Ammon's horn (tissue), 1 donor: ENCODE measurements at places on chromosomes 5 and 9.

DNA sequence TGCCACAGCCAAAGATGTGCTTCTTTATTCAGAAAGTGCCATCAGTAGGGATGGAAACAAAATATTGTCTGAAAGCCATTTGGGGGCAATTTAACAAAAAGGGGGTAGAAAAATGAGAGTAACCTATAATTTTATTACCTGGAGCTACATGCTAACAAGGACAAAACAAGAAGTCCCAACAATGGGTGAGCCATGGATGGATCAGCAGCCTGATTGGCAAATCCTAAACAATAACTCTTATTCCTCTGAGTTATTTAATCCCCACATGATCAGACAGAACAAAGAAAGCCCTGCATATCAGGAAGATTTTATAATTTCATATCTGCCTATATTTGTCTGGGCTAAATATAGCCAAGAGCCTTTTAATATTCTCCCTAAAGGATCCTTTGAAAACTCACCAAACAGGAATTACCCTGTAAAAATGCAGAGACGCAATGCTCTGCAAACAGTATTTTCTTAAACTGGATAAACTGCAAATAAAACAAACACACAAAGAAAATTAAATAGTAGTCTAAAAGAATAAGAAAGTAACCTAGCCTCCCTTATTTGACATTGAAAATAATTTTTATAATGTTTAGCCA, 483.4 kb downstream of the ZNF608 start:
- DNase-seq: no peak

DNA sequence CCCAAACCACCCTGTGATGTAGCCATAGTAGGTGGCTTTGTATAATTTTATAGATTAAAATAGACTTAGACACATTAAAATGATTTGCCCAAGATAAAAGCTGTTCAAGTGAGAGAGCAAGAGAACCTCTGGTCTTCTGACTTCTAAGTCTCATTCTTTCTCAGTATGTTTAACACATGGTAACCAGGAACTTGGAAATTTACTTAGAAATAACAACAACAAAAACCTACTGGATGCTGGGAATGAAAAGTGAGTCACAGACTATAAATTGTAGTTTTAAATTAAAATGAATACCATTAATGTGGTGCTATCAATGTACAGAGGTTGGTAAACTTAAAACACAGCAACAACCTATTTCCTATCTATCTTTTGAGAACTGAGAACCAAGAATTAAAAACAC, 30.4 kb downstream of the HMGCR start:
- DNase-seq: no peak

- peak; percentile 28 for DNase-seq
Observed at GRCh38 chr5:159469496-159470372, 139.4 kb upstream of the IL12B start.

GRCh38 chr5:38613490-38613889, 57.0 kb upstream of the LIFR start:
- DNase-seq: no peak

GRCh38 chr9:32723789-32724325, 59.5 kb upstream of the TMEM215 start:
- DNase-seq: no peak

GRCh38 chr9:91044354-91044753, 242.7 kb downstream of the SYK start:
- DNase-seq: no peak

GRCh38 chr9:127982912-127983311, 2.1 kb upstream of the EEIG1 start:
- DNase-seq: no peak

GRCh38 chr5:74185599-74185998, 454.9 kb downstream of the ENC1 start:
- no peak for DNase-seq

DNA sequence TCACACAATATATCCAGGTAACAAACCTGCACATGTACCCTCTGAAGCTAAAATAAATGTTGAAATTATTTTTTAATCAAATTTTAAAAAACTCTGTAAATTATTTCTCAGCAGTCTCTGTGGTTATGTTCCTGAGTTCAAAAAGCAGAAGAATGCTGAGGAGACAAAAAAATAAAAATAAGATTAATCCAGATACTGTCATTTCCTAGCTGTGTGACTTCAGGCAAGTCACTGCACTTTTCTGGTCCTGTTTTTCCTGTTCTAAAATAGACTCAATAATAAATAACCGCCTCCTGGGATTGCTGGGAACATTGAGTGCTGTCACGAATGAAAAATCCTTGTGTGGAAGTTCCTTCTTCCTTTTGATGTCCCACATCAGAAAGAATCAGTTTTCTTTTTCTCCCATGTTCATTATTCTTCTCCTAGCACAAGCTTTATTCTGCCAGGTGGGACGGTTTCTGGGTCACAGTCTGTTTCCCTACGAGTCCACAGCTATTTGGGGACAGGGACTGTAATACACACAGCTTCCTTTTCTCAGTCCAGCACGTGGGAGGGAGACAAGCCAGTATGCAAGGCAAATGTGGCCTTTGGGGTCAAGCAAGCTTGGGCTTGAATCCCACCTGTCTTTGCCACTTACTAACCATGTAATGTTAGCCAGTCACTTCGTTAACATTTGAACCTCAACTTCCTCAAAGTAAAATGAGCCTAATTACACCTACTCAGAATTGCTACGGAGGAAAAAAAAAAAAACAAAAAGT, 156.9 kb downstream of the TRIM32 start:
- no peak for DNase-seq

DNA sequence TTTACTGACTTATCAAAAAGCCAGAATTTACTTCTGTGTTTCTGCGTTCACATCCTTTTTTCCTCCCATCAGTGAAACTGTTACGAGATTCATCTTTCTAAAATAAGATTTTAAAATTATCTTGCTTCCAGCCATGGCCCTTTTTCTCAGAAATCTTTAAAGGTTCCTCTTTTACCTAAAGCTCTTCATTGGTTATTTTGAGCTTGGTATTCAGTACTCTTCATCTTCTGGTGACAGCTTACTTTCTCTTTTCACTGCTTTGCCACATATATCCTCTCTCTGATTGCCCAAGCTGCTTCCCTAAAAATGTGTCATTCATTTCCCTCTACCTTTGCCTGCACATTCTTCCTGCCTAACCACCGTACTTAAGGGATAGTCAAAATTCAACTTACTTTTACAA, 32.3 kb downstream of the TGFBR1 start:
- DNase-seq: peak; percentile 14

- no peak for DNase-seq
Observed at GRCh38 chr5:172728481-172729241, 42.3 kb downstream of the DUSP1 start.

- no peak for DNase-seq
Observed at GRCh38 chr9:126108240-126108639, 218.4 kb upstream of the MVB12B start.

GRCh38 chr5:113219695-113220094, 215.1 kb downstream of the TSSK1B start:
- DNase-seq: no peak

- no peak for DNase-seq
Observed at GRCh38 chr9:110282739-110283081, 26.4 kb upstream of the TXN start.

DNA sequence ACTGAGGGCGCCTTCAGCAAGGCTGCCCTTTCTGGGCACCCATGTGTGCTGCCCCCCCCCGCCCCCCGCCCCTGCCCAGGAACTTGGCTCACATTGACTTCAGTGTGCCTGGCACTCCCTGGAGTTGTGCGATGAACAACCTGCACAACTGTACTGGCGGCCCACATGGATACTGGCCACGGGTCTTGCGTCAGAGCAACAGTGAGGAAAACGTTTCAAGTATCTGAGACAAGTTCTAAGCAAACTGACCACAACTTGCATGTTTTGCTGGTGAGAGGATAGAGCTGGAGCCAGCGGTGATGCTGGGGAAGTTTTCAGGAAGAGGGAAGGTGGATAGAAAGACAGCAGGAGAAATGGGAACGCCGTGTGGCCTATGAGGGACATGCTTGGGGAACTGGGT, 45.4 kb downstream of the HABP4 start:
- DNase-seq: no peak

GRCh38 chr5:56565644-56566043, 249.7 kb upstream of the MAP3K1 start:
- DNase-seq: peak; percentile 46

GRCh38 chr5:36209664-36210063, 32.1 kb downstream of the NADK2 start:
- no peak for DNase-seq

- DNase-seq: no peak
Observed at GRCh38 chr9:79603222-79603920, 31.6 kb downstream of the TLE4 start.

GRCh38 chr9:130872912-130873503, 23.6 kb downstream of the QRFP start:
- peak; percentile 79 for DNase-seq

- DNase-seq: no peak
Observed at GRCh38 chr5:73638344-73639095, 12.5 kb downstream of the ARHGEF28 start.

DNA sequence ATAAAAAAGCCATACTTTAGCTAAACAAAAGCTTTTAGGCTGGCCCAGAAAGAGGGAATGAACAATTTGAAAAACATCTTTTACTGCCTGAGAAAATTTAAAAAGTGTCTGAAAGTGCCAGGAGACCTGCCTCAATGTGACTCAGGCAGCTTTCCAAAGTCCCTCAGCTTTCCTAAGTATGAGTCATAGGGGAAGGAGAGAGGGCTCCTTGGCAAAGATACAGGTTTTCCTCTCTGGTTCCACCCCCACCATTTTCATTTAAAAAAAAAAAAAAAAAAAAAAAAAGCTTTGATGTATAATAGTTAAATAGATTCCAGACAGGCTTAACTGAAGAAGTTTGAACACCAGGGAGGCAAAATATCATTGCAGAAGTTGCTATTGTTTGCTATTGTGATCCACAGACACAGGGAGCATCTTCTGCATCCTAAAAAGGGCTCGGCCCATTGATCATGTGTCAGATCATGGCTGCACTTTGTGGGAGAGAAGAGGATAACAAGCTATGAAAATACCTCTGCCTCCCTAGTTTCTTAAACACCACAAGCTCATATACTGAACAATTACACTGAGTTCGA, 71.5 kb downstream of the MRPS27 start:
- DNase-seq: peak; percentile 72

DNA sequence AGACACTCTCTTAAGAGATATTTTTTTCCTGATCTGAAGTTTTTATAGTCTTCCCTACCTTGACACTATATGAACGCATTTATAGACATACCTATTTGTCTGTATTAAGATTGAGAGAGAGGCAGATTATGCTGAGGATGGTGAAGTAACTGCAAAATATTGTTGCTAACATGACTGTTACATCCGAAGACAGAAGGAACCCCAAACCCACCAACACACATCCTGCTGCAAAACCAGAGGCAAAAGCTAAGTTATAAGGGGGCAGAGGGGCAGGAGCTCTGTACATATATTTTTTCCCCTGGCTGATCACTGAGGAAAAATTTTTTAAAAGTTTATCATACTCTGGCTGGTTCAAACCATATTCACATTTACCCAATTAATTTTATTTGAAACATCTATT, 279.0 kb downstream of the MLLT3 start:
- no peak for DNase-seq

- no peak for DNase-seq
Observed at GRCh38 chr5:9348401-9348996, 197.4 kb downstream of the SEMA5A start.

- no peak for DNase-seq
Observed at GRCh38 chr9:21096901-21097255, 19.1 kb upstream of the IFNB1 start.

GRCh38 chr9:8733131-8733954, 933.8 kb upstream of the DMAC1 start:
- peak; percentile 87 for DNase-seq

DNA sequence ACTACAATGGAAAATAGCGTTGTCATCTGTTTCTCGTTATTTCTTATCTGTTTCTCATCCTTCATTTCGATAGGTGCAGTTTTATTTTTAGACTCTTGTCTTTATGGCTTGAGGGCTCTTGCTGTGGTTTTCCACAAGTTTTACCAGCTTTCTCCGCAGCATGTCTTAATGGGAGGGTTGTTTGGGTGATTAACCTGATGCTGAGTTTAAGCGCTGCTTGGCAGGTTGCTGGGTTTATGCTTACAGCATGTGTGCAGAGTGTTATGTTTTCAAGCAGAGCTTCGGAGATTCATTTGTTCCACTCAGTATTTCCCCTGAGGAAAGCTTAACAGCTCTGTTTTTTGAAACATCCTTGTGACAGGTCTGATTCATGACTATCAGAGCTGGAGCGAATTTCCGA, 154.0 kb downstream of the SLC12A2 start:
- no peak for DNase-seq

DNA sequence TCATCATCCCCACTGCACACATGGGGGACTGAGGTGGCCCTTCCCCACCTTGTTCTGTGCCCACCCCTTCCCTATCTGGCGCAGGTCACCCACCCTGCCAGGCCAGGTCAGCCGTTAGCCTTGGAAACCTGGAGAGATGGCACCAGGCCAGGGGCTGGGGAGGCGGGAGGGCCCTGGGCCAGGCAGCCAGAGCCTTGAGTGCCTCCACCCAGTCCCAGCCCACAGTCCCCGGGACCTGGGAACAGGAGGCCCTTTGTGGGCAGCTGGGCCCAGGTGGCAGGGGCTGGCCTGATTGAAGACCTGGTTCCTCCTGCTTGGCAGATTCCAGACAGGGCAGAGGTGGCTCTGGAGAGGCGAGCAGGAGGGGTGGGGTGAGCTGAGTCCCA, 70.6 kb downstream of the LRSAM1 start:
- DNase-seq: no peak

DNA sequence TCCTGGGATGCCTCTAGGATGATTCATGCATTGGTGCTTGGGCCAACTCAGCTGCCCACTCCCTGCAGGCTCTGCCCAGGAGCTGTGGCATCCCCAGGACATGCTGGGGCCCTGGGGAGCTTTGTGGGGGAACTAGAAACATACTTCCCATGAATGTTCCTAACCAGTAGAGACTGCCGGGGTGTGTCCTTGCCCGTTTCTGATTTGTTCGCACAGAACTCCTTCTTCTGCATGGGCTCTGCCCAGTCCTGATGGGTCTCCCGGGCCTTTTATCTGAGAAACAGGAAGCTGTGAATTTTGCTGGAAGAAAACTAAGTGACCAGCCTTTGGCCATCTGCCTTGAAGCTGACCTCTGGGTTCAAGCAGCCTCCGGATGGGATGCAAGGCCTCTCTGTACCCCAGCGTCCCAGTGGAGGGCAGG, 71.6 kb upstream of the RNU6ATAC start:
- DNase-seq: no peak

DNA sequence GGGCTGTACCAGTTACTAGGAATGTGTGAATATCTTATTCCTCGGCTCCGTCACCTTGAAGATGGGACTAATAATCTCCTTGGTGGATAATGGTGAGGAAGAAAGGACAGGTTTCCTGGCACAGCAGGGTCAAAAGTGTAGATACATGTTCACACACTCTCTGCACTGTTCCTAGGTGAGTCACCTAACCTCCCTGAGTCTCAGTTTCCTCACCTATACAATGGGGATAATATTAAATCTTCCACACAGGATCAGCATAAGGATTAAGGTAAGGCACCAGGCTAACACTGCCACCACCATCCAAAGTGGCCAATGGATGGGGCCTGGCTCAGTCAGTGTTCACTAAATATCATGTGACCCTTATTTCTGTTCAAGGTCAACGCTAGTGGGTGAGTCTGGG, 66.9 kb downstream of the PSMB7 start:
- no peak for DNase-seq

GRCh38 chr9:109907400-109907799, 127.4 kb downstream of the PALM2AKAP2 start:
- peak; percentile 52 for DNase-seq

- DNase-seq: no peak
Observed at GRCh38 chr9:74642376-74642775, 145.2 kb downstream of the RORB start.
